RWPE1 (cell line): ENCODE measurements at places on chromosomes 7 and 10.

DNA sequence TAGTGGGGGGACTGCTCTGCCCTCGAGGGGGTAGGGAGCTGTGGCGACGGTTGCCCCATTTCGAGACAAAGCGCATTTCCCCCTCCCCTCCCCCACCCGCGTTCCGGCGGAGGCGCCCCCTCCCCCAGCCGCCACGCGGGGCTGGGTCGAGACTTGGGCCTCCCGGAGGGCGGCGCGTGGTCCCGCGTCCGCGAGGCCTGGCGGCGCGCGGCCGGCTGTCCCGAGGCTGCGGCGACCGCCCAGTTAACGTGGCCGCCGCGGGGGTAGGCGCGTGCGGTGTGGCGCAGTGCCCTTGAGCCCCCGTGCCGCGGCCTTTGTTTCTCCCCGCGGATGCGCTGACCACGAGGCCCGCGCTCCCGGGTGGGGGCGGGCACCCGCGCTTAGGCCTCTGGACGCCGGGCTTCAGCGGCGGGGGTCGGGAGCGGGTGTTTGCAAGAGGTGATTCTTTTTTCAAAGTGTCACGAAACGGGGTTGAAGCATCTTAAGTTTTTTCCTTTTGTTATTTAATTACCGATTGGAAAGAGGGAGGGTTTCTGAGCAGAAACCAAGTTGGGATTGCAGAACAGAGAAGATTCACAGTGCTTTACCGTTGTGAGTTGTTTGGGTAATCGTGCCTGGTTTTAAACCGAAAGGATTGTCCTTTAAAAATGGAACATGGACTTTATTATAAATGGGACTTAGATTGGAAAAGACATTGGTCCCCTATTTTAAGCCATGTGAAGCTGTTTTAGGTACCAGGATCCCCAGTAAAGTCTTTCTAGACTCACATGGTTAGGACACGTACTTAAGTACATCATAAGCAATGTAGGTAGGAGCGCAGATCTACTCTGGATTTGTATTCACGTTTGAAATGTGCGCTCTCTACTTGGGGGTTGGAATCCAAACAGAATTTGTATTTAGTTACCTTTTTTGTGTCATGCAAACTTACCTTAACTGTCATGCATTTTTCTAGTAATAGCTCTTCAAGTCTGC is 760 bp downstream of the CBX3 start:
- DNase-seq = no peak

- peak; percentile 77 for DNase-seq
Observed at GRCh38 chr10:91409869-91410637, at the start of gene HECTD2. TSS of gene HECTD2 (plus strand) at chr10:91410344. CDS start at chr10:91410439, 95 bp downstream.

DNA sequence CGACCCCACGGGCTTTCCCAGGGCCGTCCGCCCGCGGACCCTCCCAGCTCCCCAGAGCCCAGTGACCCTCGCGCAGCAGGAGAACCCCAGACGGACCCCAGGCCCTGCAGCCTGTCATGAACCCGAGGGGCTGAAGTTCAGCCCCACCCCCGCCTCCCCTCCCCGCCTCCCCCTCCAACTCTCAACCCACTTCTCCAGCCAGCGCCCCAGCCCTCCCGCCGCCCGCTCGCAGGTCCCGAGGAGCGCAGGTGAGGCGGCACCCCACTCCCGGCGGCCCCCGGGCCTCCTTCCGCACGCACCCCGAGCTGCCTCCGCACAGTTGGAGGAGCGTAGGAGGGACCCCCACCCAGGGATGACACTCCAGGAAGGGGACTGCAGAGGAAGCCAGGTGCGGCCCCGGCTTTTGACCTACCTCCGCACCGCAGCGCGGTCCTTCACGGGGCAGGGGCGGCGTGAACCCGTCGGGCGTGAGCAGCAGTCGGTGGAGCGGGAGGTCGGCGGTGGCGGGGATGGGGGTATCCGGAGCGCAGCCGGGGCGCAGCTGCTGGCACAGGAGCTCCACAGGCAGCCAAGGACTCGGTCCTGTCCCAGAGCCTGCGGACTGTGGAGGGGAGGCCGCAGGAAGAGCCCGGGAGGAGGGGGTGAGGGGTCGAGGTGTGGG is at the start of gene TMEM176A:
Gene TMEM176A (plus strand): TSS at position 189 of the 661 bp plus-strand sequence. CDS start 782 bp downstream, outside the sequence.
- no peak for DNase-seq

GRCh38 chr7:46444256-46444655 is 523.2 kb upstream of the IGFBP3 start:
- DNase-seq = peak; percentile 3

DNA sequence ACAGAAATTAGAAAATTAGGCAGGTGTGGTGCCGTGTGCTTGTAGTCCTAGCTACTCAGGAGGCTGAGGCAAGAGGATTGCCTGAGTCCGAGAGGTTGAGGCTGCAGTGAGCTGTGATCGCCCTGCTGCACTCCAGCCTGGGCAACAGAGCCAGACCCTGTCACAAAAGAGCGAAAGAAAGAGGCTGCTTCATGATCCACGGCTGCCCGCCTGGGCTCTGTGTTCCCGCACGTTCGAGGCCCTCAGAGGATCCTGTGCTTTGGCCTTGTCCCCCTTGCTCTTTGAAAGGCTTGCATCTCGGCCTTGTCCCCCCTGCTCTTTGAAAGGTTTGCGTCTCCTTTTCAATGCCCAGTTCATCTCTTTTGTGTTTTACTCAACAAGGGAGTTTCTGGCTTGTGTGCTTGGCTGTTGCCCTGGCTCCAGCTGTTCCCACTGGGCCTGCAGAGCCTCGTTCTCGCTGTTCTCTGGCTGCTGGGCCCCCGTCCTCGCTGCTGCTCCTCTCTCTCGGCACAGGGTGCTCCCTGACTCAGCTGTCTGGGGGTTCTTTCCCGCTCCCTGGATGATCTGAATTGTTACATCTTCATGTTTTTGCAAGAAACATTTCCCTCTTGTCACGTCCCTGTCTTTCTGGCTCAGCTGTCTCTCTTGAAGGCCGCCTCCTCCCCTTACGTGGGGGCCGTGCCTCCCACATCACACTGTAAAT is 45.1 kb upstream of the INPP5A start:
- DNase-seq = no peak
